DMS53 (cell line): ENCODE measurements at places on chromosomes 3 and 15.

- peak; percentile 1 for DNase-seq
Observed at GRCh38 chr3:72127844-72128243, 342.9 kb upstream of the PROK2 start.

DNA sequence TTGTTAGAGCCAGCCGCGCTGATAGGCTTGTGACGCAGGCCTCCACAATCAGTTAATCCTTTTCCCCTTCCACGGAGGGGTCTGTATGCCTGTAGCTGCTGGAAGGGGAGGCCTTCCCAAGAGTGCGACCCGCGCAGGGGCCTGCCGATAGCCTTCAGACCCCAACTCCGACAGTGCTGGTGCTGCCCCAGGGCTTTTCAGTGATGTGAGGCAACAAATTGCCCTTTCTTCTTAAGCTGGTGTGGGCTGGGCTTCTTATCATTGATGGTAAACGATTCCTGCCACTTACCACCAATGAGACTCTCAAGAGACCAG, 143.4 kb downstream of the CHSY1 start:
- DNase-seq: no peak

DNA sequence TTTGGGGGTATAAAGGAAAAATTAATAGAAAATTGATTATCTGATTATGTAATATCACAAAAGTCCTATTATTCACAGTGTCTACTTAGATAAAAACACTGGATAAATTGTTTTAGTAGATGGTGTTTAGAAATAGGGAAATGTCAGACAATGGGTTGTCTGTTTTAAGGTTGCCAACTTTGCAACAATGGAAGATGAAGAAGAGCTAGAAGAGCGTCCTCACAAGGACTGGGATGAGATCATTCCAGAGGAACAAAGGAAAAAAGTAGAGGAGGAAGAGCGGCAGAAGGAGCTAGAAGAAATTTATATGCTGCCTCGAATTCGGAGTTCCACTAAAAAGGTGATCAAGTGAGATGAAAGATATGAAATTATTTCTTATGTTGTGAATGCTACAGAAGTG, 84.0 kb downstream of the CHD2 start:
- no peak for DNase-seq

GRCh38 chr3:79766496-79767193, 1.2 kb downstream of the ROBO1 start:
- DNase-seq: peak; percentile 21

GRCh38 chr15:101056366-101057334, 137.5 kb downstream of the LRRK1 start:
- no peak for DNase-seq

DNA sequence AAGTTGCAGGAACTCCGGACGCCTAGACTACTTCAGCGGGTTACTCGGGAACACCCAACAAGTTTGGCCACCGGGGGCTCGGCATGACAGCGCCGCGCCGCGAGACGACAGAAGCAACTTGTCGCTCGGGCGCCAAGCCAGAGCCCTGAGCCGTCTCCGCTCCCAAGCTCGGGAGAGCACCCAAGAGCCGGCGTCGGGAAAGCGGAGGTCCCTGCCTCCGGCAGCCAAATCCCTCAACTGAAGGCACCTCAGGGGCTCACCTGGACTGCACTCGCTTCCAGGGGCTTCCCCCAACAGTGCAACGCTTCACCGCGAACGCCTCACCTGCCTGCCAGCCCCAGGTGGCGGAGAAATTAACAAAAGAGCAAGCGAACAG, 640 bp downstream of the MB21D2 start:
- peak; percentile 79 for DNase-seq

GRCh38 chr15:75063338-75063737, 39.9 kb downstream of the PPCDC start:
- DNase-seq: no peak

DNA sequence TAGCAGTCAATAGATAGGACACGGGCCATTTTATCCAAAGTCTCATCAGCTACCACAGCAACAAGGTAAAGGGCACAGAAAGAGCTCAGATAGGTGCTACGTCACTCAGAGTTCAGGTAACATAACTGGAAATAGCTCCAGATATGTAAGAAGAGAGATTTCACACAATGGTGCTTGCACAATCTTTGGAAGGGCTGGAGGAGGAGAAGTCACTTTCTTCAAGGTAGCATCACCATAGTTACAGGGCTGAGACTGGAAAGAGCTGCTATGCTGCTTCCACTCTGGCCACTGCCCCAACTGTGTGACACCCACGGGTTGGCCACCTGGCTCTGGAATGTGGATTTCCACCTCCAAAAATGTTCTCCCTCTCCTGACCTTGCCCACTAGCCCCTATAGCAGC, 448.8 kb upstream of the THBS1 start:
- DNase-seq: no peak

- no peak for DNase-seq
Observed at GRCh38 chr3:170383567-170383966, 26.1 kb downstream of the SKIL start.

GRCh38 chr15:35929740-35930444, 383.9 kb upstream of the DPH6 start:
- DNase-seq: no peak

DNA sequence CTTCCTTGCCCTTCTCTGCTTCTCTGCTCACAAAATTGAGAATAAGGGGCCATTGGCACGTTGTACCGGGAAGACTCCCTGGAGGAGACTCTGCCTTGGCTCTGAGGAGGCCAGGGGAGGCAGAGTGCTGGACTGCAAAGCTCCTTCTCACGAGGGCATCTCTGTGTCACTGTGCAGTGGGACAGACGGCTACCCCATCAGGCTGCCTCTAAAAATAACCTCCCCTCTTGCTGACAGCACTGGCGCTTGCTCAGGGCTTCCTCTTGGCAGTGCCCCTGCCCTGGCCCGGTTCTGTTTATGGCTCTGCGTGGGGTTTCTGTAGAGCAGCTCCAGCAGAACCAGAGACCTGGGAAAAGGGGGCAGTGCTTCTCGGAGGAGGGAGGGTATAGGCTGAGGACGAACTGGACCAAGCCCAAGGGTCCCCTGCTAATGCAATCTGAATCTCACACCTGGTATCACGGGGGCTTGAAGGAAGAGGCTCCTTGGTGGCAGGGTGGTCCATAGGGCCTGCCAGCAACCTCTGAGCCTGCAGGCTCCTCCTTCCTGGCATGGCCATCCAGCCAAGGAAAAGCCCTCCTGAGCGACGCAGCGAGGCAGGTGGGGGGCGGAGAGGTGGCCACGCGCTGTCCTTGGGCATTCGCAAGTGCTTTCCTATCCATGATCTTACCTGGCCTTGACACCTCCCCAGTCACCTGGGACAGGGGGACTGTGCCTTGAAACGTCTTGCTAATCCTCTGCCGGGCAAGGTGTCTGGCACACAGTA, 63.3 kb upstream of the TLE3 start:
- no peak for DNase-seq

DNA sequence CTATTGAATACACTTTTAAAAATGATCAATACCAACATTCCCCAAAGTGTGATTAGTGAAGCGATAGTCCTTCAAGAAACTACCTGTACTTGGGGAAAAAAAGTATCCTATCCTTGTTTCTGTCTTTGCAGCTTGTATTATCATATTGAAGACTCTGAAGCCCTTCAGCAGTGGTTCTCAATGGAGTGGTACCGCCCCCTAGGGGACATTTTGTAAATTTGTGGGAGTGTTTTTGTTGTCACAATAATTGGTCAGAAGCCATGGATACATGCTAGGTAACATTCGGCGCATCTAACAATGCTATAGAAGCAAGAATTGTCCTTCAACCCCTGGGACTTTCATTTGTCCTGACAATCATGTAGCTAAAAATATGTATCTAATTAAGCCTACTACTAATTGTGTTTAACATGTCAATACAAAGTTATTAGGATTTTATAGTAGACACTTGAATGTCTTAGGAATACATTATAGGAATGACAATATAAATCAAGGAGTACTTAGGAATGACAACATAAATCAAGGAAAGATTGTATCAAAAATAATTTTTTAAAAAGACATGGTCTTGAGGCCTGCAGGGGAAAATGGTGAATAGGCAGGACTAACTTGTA, 53.7 kb downstream of the NMD3 start:
- DNase-seq: peak; percentile 77

DNA sequence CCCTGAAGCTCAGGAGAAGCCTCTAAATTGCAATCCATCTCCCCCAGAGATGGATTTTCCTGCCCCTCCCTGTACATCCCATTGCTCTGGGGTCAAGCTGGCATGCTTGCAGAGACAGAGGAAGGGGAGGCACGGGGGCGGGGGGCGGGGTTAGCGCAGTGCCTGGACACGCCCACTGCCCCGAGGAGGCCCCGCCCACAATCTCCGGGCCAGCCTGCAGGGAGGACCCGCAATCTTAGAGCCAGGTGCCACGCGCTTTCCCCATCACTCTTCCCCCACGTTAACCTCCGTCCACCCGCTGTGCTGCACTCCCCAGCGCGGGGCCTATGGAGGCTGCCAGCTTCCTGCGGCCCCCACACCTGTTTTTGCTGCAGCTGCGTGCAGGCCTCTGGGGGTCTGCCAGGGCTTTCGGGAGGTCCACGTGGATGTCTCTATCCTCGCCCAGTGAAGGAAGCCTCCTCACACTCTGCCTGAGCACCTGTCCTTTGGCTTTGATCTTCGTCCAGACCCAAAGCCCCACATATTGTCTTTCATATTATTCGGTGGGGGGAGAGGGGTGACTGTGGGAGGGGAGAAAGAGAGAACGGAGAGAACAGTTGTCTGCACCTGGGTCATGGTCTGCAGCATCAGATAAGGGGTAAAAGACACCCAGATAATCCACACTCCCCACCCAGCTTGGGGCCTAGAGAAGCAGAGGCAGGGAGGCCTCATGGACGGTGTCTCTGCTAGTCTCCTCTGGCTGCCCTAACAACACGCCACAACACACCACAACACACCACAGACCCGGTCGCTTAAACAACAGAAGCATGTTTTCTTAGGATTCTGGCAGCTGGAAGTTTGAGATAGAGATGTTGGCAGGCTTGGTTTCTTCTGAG, 118.0 kb upstream of the MEF2A start:
- peak; percentile 62 for DNase-seq

DNA sequence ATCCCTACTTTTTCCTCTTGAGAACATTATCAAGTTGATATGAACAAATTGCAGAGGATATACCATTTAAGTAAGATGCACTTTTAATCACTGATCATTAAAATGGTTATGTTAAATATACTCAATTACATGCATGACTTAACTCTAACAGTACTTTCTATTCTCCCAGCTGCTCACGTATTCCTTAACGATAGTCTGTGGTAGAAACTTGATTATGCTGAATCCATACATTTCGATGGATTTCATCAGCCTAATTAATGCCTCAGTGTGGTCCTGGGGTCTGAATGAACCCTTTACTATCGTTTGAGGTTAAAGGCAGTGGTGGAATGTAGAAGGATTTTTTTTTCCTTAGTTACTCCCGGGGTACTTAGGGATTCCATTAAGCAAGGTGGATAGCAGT, 18.6 kb downstream of the SOX2 start:
- no peak for DNase-seq

- DNase-seq: no peak
Observed at GRCh38 chr15:27328608-27329007, 357.6 kb downstream of the GABRG3 start.

- DNase-seq: no peak
Observed at GRCh38 chr3:141181196-141181595, 50.4 kb upstream of the PXYLP1 start.

- no peak for DNase-seq
Observed at GRCh38 chr3:69521286-69521685, 135.4 kb upstream of the FRMD4B start.
